Activated CD4-positive, alpha-beta memory T cell treated with anti-CD3 and anti-CD28 coated beads, Interleukin-2, amount 10 ng/mL, durations not matched to agents 7 days and 5 days (primary cell): ENCODE measurements at places on chromosomes 7 and 10.
A peak's percentile ranks its signal among the peaks of the same experiment; 100 is the strongest.

GRCh38 chr10:99685597-99685967 lies 26.3 kb downstream of the ENTPD7 start:
- no peaks in the 10 kb centered on the region for H3K36me3 ChIP-seq
- no peaks in the 10 kb centered on the region for H3K27me3 ChIP-seq
- DNase-seq = no peak
- peaks cover 2% of the 10 kb centered on the region for H3K4me1 ChIP-seq
- H3K4me3 ChIP-seq = no peak overlapping the region

DNA sequence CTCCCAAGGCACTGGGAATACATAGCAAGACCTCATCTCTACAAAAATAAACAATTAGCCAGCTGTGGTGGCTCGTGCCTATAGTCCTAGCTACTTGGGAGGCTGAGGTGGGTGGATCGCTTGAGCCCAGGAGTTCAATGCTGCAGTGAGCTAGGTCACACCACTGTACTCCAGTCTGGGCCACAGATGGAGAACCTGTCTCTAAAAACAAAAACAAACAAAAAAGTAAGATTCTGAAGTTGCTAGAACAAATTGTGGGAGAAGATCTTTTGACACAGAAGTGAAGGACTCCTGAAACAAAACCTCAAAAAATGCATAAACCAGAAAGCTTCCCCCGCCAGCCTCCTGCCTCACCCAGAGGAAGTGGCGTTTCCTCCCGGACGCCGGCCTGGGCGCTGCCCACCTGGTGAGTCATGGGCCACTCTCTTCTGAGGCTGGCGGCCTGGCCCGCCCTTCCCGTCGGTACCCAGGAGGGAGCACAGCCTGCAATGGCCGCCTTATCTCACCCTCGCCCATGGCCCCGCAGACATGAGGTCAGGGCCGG lies 25.4 kb upstream of the ELN start:
- peaks cover 7% of the 10 kb centered on the region for H3K27me3 ChIP-seq
- no peaks in the 10 kb centered on the region for H3K36me3 ChIP-seq
- H3K27ac ChIP-seq = peak overlapping the region; percentile 74

- H3K4me1 ChIP-seq = no peaks in the 10 kb centered on the region
- no peaks in the 10 kb centered on the region for H3K27me3 ChIP-seq
- no peak within 1 kb of the TSS for H3K4me3 ChIP-seq
- DNase-seq = no peak
- no peak within 1 kb of the TSS for H3K27ac ChIP-seq
- H3K36me3 ChIP-seq = no peaks in the 10 kb centered on the region
Measured at GRCh38 chr10:47348138-47348651, at the start of gene RBP3. Gene RBP3, plus strand, starts transcription at chr10:47348363. Its CDS starts 122 bp downstream, at chr10:47348485.

DNA sequence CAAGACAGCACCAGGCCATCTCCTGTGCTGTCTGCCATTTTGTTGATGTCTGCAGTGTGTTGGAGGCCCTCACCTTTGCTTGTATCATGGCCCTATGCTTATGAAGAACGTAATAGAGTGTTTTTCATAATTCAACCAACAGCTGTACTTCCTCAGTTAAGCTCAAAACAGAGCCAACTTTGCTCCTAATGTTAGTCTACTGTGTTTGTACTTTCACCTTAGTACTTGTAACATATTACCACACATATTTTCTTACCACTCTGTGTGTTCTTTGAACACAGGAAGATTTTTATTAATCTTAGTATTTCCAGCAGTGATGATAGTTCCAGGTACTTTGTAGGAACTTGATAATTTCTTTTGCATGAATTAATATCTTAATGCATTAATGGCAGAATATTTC lies 5.9 kb downstream of the ZNF33A start:
- H3K27me3 ChIP-seq = no peaks in the 10 kb centered on the region
- H3K4me3 ChIP-seq = no peak overlapping the region
- H3K36me3 ChIP-seq = peaks cover 82% of the 10 kb centered on the region
- peaks cover 25% of the 10 kb centered on the region for H3K4me1 ChIP-seq
- DNase-seq = no peak

DNA sequence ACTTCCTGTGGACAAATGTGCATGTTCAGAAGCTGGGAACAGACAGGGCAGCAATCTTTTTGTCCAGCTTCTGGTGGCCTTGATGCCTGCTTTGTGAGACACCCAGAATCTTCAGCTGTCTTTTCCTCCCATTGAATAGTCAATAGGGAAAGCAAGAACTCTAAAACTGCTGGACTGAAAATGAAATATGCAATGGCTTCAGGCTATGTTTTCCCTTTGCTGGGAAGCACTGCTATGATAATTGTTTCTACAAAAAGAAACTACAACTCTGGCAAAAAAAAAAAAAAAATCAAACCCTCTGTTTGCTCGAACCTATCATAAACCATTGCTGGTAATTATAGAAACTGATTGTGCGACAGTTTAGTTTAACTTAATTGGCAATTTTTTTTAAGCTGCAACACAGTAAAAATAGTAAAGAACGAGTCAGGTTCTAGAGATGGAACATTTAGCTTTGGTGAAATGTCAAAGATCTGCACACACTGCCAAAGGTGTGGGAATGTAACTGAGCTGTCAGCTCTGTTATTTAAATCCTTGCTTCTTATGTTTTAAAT lies 79.1 kb upstream of the NEUROD6 start:
- no peaks in the 10 kb centered on the region for H3K4me1 ChIP-seq
- H3K4me3 ChIP-seq = no peak overlapping the region
- DNase-seq = no peak
- no peaks in the 10 kb centered on the region for H3K27me3 ChIP-seq
- H3K27ac ChIP-seq = no peak overlapping the region

DNA sequence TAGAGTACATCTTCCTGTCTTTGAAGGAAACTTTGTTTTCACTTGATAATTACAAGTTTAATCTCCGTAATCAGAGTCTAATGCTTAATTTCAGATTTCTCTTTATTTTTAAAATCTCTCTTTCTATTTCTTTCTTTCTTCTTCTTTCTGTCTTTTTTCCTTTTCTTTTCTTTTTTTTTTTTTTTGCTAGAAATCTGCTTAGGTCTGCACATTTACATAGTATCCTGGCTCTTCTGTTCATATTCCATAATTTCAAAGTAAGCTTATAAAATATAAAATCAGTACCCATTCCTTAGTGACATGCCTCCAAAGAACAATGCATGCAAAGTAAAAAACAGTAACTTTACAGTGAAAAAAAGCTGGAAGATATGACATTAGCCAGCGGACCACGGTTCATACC lies 601.7 kb upstream of the VSTM2A start:
- no peaks in the 10 kb centered on the region for H3K36me3 ChIP-seq
- H3K27me3 ChIP-seq = no peaks in the 10 kb centered on the region
- no peak for DNase-seq
- H3K27ac ChIP-seq = no peak overlapping the region
- H3K4me1 ChIP-seq = no peaks in the 10 kb centered on the region
- no peak overlapping the region for H3K4me3 ChIP-seq

GRCh38 chr7:10239695-10240345 lies 733.9 kb upstream of the PHF14 start:
- H3K27me3 ChIP-seq = no peaks in the 10 kb centered on the region
- H3K27ac ChIP-seq = no peak overlapping the region
- H3K4me3 ChIP-seq = no peak overlapping the region
- no peaks in the 10 kb centered on the region for H3K4me1 ChIP-seq
- H3K36me3 ChIP-seq = no peaks in the 10 kb centered on the region
- DNase-seq = no peak

- H3K27me3 ChIP-seq = peaks cover 6% of the 10 kb centered on the region
- no peak for DNase-seq
- H3K4me1 ChIP-seq = no peaks in the 10 kb centered on the region
- H3K36me3 ChIP-seq = no peaks in the 10 kb centered on the region
- H3K27ac ChIP-seq = no peak overlapping the region
- no peak overlapping the region for H3K4me3 ChIP-seq
Measured at GRCh38 chr7:108335269-108335918, 120.8 kb downstream of the NRCAM start.

DNA sequence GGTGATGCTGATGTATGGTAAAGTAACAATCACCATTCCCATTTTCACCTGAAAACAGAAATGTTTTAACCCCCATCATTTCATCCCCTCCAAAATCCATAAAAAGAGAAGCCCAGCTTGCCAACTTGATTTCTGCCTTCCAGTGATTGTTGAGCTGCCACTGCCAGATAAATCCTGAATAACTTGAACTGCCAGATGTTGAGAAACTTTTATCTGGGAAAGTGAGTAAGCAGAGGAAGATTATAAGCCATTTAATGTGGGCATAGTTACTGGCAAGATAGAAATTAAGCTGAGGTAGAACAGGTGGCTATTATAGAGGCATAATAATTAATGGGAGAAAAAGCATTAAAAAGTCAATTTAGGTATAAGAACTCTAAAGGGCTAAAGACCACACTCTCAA lies 534.1 kb downstream of the ANKRD7 start:
- no peak overlapping the region for H3K27ac ChIP-seq
- H3K4me1 ChIP-seq = no peaks in the 10 kb centered on the region
- DNase-seq = no peak
- no peaks in the 10 kb centered on the region for H3K36me3 ChIP-seq
- H3K27me3 ChIP-seq = no peaks in the 10 kb centered on the region
- H3K4me3 ChIP-seq = no peak overlapping the region

DNA sequence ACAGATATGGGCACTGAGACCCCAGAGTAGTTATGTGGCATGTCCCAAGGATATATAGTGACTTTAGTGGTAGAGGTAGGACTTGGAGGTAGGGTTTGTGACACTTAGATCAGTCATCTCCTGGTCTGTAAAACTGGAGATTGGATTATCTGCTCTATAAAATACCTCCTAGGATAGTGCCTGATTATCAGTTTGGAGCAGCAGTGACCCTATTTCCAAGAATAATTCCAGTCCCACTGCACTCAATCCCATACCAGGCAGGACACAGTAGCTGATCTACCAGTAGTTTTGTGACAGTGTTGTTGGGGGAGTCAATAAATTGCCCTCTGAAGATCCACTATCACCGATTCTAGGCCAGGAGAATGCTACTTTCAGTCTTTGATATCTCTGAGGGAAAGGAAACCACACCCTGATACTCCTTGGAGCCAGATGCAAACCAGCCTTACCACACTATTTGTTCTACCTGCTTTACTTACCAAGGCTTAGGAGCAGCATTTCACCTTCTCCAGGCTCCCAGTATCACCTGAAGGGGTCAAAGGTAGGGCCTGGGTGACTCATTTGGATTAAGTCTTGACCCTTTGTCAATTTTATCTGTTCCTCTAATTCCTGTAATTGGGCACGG lies 30.6 kb downstream of the KMT2E start:
- H3K27me3 ChIP-seq = no peaks in the 10 kb centered on the region
- no peak overlapping the region for H3K27ac ChIP-seq
- H3K4me3 ChIP-seq = no peak overlapping the region
- peaks cover 27% of the 10 kb centered on the region for H3K4me1 ChIP-seq
- DNase-seq = no peak

DNA sequence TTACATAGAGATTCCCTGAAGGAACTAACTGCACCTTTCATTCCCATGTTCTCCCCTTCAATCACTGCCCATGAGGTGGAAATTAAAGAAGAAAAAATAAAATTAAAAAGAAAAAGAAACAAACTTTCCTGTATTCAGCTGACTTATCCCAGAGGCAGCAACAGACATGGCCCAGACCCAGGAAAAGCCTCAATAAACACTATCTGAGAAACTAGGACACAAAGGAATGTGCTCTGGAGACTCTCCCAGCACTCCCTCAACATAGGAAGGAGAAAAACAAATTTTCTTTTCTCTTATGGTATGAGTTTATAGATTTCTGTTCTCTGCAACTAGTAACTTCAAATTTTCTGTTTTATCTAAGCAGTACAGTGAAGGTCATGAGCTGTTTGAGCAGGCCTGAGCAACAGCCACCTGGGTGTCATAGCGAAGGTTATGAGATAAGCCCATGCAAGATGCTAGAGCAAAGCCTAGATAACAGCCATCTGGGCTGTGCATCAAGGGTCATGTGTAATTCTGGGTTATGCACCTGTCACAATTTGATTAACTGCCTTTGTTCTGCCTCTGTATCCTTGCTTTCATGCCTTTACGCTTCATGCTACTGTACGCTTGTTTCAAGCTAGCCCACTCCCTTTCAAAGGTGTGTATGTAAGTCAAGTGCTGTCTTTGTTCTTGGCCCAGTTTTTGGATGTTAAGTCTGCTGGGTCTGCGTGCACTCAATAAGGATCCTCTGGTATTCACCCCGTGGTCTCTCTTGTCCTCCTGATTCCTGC lies 11.0 kb upstream of the OR6B1 start:
- no peak overlapping the region for H3K4me3 ChIP-seq
- no peak overlapping the region for H3K27ac ChIP-seq
- no peaks in the 10 kb centered on the region for H3K27me3 ChIP-seq
- no peak for DNase-seq
- H3K36me3 ChIP-seq = no peaks in the 10 kb centered on the region

GRCh38 chr10:97861924-97862323 lies 12.3 kb downstream of the GOLGA7B start:
- H3K27me3 ChIP-seq = no peaks in the 10 kb centered on the region
- no peak overlapping the region for H3K4me3 ChIP-seq
- no peak for DNase-seq

DNA sequence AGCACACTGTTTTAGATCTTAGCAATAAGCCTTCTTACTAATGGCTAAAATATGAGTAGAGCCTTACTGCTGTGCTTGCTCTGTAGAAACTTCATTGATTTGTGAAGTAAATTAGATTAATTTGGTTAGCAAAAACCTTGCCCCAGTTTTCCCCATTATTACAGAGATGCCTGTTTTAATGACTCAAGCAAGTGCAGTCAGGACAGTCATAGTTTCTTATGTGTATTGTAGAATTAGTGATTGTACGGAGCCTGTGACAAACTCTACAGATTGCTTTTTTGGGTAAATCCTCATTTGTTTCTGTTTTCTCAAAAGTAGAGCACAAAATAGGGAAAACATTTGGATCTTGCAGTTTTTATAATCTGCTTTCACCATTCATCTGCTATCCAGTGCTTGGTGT lies 7.0 kb downstream of the TAX1BP1 start:
- H3K27me3 ChIP-seq = no peaks in the 10 kb centered on the region
- no peak for DNase-seq
- H3K27ac ChIP-seq = no peak overlapping the region
- peaks cover 30% of the 10 kb centered on the region for H3K36me3 ChIP-seq
- no peak overlapping the region for H3K4me3 ChIP-seq
